ENCODE measurements at places on chromosomes 4 and X.

GRCh38 chrX:152641996-152642395, 4.3 kb downstream of the GABRQ start:
- DNase-seq: no peak

DNA sequence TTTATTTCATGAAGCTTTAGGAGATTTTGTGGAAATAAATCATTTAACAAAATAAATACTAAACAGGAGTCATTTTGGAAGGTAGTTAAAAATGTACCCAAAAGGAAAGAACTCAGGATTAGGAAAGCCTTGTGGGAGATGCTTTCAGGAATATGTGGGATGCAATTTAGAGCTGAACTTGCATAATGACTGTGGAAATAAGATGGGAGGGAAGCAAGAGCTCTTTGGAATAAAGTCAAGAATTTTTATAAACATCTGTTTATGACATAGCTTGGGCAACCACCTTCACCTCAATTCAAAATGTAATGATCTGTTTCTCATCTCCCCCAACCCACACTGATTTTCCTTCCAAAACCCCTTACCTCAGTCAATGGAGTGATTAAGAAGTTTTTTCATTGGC, 623.8 kb downstream of the FAT4 start:
- no peak for DNase-seq

- DNase-seq: no peak
These were observed 240.0 kb downstream of the FRMPD4 start for GRCh38 chrX:12378253-12378652.

- no peak for DNase-seq
These were observed 35.2 kb downstream of the PDS5A start for GRCh38 chr4:39942507-39942906.

- DNase-seq: no peak
These were observed 26.7 kb downstream of the HDAC8 start for GRCh38 chrX:72545990-72546389.

- DNase-seq: no peak
These were observed 252.0 kb downstream of the FRMPD4 start for GRCh38 chrX:12390301-12390700.

GRCh38 chrX:118062817-118063615, 53.6 kb downstream of the KLHL13 start:
- no peak for DNase-seq

GRCh38 chrX:11239230-11239629, 54.0 kb upstream of the AMELX start:
- DNase-seq: no peak

GRCh38 chr4:159455675-159456237, 352.9 kb downstream of the RAPGEF2 start:
- no peak for DNase-seq

GRCh38 chr4:18529482-18529881, 507.9 kb upstream of the LCORL start:
- no peak for DNase-seq

DNA sequence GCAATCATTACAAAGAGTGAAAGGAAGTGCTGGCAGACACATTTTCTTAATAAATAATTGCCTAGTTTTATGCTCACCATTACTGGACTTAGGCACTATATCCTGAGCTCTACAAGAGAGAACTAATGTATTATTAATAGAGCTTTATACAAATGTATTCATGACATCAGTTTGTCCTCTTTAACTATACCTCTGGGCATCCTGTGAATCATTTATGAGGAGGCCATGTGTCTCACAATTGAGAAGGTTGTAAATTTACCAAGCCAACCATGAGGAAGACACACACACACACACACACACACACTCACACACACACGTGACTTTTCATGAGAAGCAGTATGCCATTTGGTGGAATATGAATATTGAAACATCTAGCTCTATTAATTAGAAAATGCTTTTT, 728.2 kb downstream of the ARAP2 start:
- no peak for DNase-seq

DNA sequence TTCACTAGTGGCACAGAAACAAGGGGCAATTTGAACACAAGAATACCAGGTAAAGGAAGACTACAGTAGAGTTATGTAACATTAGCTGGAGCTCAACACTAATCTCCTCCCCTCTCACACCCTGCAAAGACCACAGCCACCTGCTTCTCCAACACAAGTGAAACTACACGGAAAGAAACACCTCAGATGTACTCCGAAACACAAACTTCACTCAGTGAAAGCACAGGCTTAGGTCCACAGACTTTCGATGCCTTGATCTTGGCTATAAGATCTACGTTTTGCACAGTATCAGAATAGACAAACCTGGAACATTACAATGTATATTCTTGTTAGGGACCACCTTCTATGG, 7.6 kb downstream of the ACSL1 start:
- DNase-seq: no peak

DNA sequence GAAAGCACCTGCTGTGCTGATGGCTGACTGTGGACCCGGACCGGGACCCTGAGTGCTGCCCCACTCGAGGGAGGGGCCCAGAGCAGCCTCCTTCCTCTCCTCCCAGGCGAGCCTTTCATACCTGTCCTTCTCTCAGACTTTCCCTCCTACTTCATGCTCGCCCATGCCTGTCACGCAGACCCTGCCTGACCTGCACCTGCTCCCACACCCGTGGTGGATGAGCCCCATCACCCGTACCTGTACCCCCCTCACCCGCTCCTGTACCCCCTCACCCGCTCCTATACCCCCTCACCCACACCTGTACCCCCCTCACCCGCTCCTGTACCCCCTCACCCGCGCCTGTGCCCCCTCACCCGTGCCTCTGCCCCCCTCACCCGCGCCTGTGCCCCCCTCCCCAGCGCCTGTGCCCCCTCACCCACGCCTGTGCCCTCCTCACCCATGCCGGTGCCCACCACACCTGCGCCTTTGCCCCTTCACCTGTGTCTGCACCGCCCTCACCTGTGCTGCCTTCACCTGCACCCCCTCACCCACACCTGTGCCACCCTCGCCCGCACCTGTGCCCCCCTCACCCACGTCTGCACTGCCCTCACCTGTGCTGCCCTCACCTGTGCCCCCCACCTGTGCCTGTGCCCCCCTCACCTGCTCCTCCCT, 5.8 kb downstream of the MAEA start:
- no peak for DNase-seq

DNA sequence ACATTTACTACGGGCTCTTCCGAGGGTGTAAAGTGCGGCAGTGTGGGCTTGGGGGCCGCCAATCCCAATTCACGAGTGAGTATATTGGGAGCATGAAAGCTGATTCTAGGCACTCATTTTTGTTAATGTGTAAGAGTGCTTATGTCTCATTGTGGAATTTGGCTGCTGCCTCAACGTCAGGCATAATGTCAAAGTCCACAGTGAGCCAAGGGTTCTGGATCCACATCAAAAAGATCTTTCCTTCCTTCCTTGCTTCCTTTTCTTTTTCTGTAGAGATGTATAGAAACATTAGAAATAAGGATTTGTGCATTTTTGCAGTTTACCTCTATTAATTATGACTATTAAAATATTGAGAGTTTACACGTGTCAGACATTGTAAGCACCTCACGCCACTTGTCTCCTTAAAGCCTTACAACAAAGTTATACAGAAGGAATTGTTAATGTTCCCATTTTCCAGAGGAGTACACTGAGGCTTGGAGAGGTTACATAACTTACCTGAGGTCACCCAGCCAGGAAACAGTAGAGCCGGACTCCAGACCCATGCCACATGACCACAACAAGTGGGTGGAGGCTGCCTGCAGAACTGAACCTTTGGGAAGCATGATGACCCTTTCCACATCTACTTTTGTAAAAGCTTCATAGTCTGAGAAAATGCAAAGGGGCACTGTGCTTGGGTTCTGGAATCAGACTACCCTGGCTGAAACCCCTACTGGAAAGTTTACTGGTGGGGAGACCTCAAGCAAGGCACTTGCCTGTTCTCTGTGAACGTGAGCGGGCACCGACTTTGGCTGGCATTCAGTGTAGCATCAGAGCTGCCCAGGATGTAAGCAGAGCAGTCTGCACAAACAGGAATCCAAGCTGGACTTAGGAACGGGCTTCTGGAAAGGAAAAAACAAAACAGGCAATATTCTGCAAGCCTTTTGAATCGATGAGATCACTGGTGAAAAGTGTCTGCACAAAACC, 761 bp downstream of the CLRN2 start:
- DNase-seq: no peak

GRCh38 chrX:54675762-54676161, 122.3 kb downstream of the ITIH6 start:
- DNase-seq: no peak

GRCh38 chrX:6184900-6185515, 43.7 kb downstream of the NLGN4X start:
- no peak for DNase-seq

GRCh38 chrX:41421071-41421729, 25.9 kb upstream of the NYX start:
- DNase-seq: no peak

GRCh38 chr4:152077582-152077981, 316.8 kb upstream of the GATB start:
- DNase-seq: no peak

GRCh38 chr4:53543561-53543960, 47.7 kb downstream of the LNX1 start:
- no peak for DNase-seq

- no peak for DNase-seq
These were observed 29.5 kb downstream of the PF4 start for GRCh38 chr4:73952352-73952751.

DNA sequence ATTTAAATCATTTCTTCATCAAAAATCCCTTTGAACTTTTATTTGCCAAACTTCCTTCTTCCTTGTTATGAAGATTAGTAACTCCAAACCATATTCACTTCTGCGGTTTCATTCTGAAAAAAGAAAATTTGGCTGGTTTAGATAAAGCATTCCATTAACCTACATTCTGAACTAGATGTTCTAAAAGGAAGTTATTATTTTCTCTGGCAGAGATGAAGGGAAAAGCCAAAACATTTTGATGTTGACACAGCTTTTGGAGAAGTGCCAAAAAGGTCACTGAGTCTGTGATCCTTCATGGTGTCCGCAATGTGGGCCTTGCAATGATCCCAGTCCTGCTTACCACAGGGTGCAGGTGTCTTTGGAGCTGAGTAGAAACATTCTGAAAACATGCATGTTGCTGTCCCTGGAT, 36.0 kb downstream of the CXCL8 start:
- DNase-seq: no peak

DNA sequence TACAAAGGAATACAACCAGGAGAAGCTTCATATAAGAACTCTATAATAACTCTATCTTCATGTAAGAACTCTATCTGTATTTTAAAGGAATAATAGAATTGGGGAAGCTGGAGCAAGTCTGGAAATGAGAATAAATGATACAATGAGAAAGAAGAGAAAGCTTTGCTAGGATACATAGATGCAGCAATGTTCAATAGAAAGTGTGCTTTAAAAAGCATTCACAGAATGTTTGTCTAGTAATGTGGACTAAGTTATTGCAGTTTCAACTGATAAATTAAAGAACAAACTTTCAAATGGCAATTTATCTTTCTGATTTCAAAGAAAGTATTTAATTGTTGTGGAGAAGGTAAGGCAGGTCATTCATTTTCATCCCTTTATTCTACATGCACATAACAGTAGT, 104.9 kb downstream of the TTC29 start:
- DNase-seq: no peak

- DNase-seq: no peak
These were observed 13.5 kb upstream of the BCORL1 start for GRCh38 chrX:129968968-129969367.

GRCh38 chr4:185710487-185710995, 101.5 kb downstream of the SORBS2 start:
- no peak for DNase-seq

- no peak for DNase-seq
These were observed 19.9 kb upstream of the IGSF1 start for GRCh38 chrX:131308980-131309379.

GRCh38 chr4:157706155-157706554, 466.7 kb downstream of the GASK1B start:
- no peak for DNase-seq

GRCh38 chrX:40423299-40423698, 157.5 kb upstream of the ATP6AP2 start:
- no peak for DNase-seq

Data from CD8-positive, alpha-beta memory T cell (primary cell).